GM12878 (cell line): ENCODE measurements at places on chromosomes 1 and 21.

DNA sequence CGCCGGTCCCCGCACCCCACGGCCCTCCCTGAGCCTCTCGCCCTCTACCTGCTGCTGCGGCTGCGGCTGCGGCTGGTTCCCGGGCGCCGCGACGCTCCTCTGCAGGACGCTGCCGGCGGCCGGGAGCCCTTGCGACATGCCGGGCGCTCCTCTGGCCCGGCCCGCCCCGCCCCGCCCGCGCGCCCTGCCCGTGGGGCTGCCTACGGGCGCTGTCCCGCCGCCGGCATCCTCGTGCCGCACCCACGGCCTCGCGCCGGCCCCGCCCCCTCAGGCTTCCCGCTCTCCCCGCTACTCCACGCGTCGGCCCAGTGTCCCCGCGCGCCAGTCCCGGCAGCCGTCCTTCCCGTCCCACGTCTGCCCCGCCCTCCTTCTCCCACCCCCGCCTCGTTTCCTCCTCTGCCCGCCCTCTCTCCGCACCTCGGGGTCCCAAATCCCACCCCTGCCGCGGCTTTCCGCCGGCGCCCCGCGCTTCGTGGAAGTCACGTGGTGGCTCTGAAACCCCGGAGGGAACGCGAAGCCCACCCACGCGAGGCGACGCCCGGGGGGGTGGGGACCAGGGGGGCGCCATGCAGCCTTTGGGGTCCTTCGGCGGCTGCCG is at the start of gene BATF3:
Gene BATF3, minus strand, starts transcription at position 216 of the 598 bp plus-strand sequence. Its CDS starts 78 bp downstream, at position 138.
- no peak for DNase-seq

- no peak for DNase-seq
Measured at GRCh38 chr1:32273391-32274208, 18.3 kb upstream of the HDAC1 start.

DNA sequence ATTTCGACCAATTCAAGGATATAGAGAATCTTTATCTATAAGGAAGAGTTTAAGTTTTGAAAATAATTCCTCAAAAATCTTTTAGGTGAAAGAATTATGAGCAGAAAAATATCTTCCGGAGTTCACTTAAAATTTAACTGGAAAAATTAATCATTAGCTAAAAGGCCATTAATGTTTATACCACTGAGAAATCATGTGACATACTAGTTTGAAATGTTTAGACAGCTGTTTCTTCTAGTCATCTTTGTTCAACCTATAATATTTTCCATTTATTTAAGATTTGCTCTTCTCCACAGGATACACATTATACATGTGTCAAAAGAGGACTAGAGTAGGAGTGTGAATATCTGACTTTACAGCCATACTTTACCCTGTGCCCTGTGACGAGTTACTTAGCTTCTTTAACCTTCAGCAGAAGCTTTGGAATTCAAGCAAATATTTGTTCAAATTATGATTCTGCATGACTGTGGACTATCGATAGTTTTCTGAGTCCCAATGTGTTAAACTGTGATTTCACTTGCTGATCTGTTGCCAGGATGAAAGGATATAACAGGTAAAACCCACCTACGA is 374.8 kb downstream of the BRINP3 start:
- DNase-seq = no peak

GRCh38 chr1:68791800-68792199 is 294.9 kb upstream of the DEPDC1 start:
- DNase-seq = no peak

DNA sequence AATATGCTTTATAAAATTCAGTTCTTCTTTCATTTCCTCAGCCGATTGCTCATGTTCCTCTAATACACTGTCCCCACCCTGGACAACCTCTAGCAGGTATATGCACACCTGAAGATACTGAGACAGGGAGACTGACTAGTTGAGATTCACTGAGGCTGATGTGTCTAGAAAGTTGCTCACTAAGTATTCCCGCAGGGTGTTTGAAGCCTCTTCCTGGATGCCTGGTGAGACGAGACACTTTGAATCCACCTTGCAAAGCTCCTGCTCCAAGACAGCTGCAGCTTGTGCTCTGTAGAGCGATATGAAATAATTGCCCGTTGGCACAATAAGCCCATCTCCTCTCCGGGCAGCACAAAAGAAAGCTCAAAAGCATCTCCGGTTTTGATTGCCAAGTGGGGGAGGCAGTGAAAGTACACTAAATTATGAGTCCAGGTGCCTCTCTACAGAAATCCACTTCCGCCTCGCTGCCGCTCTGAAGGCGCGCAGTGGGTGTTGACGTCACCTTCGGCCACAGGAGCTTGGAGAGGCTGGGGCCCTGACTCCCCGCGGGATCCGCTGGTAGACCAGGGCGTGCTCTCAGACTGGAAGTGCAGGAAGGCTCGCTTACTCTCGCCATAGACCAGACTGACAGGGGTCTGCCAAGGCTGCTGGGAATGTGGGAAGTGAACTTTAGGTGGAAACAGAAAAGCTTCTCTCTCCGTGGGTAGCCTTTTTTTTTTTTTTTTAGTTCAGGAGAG is 46.3 kb downstream of the GPA33 start:
- no peak for DNase-seq

- no peak for DNase-seq
Measured at GRCh38 chr1:180131510-180131909, 23.2 kb upstream of the QSOX1 start.

DNA sequence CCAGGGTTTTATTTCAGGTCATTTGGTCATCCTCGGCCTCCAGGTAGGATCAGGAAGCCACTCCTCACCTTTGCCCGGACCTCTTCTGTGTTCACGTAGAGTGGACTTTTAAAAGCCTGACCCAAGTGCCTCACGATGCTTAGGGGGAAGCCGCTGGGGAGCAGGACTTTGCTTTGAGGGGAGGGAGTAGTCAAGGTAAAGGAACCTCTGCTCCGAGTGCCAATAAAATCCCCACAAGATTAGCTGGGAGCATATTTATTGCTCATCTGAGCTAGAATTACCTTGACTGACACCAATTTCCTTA is 603 bp upstream of the DHRS3 start:
- DNase-seq = no peak

DNA sequence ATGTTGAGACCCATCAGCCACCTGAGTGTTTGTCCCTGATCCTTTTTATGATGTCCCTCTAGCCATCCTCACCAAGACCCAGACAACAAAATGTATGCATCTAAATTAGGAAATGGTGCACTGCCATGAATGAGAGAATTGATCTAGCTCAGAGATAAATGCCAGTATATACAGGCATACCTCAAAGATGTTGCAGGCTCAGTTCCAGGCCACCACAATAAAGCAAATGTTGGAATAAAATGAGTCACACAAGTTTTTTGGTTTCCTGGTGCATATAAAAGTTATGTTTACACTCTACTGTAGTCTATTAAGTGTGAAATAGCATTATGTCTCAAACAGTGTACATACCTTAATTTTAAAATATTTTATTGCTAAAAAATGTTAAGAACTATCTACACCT is 63.9 kb downstream of the CHIA start:
- DNase-seq = no peak

GRCh38 chr21:46549650-46550049 is 55.2 kb downstream of the S100B start:
- no peak for DNase-seq

DNA sequence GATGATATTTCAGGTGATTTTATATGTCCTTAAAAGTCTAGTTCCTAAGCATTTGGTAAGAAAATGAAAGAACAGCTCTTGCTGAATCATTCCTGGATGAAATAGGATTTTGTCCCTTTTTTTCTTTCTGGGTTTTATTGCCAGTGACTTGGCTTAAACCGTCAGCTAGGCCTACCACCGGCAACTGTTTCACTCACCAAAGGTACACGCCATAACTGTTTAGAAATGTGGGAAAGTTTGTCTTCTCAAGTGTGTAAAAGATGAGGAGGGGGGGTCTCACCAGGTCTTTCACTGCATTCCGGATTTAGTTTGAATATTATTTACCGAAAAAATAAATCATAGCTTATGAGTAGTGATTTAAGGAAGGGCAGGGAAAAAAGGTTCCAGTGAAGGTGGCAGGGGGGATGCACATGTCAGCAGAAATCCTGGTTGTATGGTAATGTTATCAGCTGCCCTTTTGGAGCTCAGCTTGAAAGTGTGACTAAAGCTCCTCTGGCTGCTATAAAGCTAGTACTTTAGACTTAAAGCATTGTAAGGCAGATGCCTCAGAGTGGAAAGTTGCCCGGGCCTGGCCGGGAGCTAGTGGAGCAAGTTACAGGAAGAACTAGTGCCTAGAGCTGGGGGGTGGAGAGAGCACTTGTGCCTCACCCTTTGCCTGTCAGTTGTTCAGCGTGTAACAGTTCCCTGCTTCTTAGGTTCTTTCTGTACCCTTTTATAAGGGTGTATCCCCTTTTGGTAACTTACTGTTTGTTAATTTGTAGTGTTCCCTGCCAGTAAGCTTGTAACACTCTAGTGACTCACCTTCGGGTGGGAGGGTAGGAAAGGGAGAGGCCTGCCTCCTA is 3.1 kb downstream of the ATP1A1 start:
- no peak for DNase-seq

GRCh38 chr1:6584126-6585080 is 4.6 kb downstream of the ZBTB48 start:
- no peak for DNase-seq

- no peak for DNase-seq
Measured at GRCh38 chr21:29875873-29876272, 63.9 kb downstream of the GRIK1 start.

- no peak for DNase-seq
Measured at GRCh38 chr1:208240662-208241355, 3.4 kb downstream of the PLXNA2 start.

- no peak for DNase-seq
Measured at GRCh38 chr1:112061901-112062320, 72.4 kb upstream of the KCND3 start.

- no peak for DNase-seq
Measured at GRCh38 chr1:201007481-201007880, 16.0 kb downstream of the KIF21B start.

- peak; percentile 79 for DNase-seq
Measured at GRCh38 chr1:89611721-89612120, 21.2 kb upstream of the LRRC8C start.

DNA sequence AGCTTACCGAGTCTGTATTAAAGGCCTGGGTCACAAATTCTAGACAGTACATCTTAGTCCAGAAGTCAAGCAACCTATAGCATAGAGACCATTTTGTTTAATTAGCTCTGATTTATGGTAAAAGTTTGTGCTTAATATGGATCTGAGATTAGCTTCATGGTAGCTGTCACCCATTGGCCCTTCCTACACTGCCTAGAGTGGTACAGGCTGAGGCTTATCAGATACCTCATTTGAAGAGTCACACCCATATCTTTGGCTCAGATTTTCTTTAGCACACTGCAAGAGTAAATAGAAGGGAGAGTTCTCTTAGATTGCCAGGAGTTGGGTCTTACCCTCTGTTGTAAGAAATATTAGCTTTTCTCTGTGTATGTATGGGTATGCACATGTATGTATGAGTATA is 3.6 kb downstream of the AK4 start:
- no peak for DNase-seq

- DNase-seq = no peak
Measured at GRCh38 chr21:38409907-38410306, 88.4 kb downstream of the ERG start.

DNA sequence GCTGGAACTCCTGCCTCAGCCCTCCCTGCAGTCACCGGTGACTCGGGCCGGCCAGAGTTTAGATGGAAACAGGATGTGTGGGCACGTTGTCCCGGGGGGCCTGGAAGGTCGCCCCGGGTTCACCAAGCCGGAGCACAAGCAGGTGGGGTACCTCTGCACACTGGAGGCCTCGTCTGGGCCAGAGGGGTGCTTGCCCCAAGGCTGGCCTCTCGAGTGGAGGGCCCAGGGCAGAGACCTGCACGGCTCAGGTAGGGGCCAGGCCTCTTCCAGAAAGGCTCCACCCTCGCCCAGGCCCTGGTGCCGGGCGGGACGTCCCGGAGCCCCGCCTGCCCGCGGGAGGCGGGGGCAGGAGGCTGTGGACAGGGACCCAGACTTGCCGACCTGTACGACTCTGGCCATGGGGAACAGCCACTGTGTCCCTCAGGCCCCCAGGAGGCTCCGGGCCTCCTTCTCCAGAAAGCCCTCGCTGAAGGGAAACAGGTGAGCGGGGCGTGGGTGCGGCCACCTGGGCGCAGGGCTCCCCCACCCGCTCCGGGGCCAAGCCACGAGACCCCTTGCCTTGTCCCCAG is at the start of gene PLEKHN1:
Gene PLEKHN1, plus strand, starts transcription at position 348 of the 569 bp plus-strand sequence. Its CDS starts 50 bp downstream, at position 398.
- no peak for DNase-seq

GRCh38 chr1:160351629-160352028 is 8.4 kb downstream of the NCSTN start:
- DNase-seq = no peak

DNA sequence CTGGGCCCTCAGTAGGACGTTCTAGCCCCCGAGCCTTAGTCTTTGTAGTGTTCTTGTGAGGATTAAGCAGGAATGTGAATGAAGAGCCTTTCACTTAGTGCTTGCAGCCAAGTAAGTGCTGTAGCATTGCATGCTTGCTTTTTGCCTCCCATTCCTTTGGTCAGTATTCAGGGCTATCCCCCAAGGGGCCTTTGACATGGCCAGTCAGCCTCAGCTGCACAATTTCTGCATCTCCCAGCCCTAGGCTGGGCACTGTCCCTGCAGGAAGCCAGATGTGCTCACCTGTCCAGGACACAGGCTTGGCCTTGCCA is 30.5 kb downstream of the SOX13 start:
- no peak for DNase-seq

GRCh38 chr1:166956057-166956850 is 19.1 kb downstream of the ILDR2 start:
- DNase-seq = no peak

DNA sequence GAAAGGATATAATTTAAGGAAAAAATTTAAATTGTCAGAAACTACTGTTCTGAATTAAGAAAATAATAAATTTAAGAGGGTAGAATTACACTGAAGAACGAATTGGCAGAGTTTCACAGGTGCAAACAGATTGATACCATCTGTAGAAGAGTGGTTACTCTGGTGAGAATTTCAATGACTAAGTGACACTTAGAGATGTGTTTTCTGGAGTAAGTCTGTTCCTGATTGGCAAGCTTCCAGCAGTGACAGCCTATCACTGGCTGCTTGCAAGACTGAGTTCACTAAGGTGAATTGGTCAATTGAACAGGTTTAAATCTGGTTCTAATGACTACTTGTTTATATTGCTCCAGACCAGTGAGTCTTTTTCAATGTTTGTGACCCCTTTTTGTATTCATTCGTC is 838.2 kb upstream of the RGS18 start:
- no peak for DNase-seq

DNA sequence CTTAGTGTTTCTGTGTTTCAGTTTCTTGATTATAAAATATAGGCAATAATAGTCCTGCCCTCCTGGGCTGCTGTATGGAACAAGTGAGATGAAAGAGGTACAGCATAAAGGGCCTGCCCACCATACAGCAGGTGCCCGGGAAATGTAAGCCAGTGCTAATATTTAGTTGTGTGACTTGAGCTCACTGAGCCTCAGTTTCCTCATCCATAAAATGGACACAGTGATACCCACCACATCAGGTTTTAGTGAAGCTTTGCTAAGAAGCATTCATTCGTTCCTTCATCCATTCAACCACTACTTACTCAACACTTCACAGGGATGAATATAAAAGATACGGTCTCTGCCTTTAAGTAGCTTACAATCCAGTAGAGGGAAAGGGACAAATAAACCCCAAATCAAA is 19.9 kb downstream of the CNTN2 start:
- DNase-seq = no peak

DNA sequence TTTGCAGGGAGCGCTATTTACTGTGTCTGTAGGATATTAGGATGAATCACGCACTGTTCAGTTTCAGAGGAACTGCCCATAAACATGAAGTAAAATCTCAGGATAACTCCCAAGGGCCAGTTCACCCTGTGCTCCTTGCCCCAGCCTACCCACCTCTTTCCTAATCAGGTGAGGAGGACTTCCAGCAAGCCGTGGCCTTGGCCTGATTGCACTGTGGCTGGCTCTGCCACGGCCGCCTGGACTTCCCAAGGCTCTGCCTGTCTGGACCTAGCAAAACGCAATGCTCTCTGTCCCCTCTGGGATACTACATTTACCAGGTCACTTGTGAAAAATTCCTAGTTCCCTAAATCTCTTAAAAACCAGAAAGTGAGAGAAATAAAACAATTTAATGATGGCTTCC is 7.4 kb upstream of the ASCL5 start:
- no peak for DNase-seq
